ENCODE measurements at places on chromosomes 11 and 22.

- no peak for DNase-seq
These were observed 3.6 kb downstream of the BCO2 start for GRCh38 chr11:112178936-112179335.

DNA sequence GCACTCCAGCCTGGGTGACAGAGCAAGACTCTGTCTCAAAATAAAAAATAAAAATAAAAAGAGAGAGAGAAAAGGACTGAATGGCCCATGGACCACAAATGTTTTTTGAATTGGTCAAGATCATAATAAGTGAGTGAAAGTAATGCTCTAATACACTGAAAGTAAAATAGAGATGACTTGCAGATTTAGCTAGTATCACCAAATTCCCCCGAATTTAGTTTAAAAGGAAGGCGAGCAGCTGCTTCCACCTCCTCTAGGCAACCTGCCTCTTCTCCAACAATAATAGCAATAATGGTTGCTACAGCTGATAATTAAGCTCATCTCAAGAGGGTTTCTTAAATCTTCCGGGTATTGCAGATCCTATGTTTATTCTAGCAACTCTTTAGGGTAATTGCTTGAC, 36.8 kb downstream of the CELF1 start:
- no peak for DNase-seq

- no peak for DNase-seq
These were observed 33.3 kb downstream of the KIAA1671 start for GRCh38 chr22:24985826-24986214.

- no peak for DNase-seq
These were observed 3.0 kb downstream of the RAB39A start for GRCh38 chr11:107931206-107931605.

DNA sequence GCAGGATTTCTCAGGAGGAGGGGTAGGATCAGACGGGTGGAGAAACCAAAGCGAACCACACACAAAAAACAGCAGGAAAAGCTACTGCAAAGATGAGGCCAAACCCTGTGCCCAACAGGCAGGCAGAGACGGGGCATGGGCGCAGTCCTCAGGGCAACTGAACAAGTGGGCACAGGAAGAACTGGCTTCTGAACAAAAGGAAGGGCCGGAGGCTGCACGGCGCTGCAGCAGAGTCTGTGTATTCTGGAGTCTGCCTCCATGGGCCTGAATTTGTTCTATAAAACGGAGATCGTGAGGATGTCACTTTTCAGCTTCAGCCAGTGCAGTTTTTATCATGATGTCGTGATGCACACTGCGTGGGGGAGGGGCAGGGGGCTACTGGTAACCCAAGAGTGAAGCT, 1026.0 kb downstream of the TBC1D22A start:
- no peak for DNase-seq

- no peak for DNase-seq
These were observed 43.2 kb downstream of the OR4C45 start for GRCh38 chr11:50075856-50076255.

DNA sequence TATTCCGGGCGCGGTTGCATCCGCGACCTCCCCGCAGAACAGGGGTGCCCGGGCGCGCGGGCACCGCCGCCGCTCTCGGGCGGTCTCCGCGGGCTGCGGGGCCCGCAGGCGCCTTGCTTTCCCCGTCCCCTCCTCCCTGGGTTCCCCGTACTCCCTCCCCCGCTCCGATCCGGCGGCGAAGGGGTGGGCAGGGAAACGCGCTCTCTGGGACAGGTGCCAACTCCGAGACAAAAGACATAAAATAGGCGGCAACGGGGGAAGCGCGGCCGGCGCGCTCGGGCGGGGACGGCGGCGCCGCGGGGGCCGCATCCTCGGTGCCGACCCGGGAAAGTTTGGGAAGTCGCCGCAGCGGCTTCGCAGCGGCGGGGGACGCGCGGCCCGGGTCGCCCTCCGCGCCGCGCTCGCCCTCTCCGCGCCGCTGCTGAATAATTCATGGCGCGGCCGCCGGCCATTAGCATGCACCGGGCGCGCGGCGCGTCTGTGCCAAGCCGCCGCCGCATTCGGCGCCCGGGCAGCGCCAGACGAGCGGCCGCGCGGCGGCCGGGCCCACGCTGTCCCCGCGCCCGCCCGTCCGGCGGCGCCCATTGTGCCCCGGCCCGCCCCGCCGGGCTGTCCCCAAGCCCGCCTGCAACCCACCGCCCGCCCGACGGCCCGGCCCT, 78.7 kb upstream of the PPARA start:
- DNase-seq, result no peak

GRCh38 chr22:41229730-41230400, 10.9 kb downstream of the CHADL start:
- no peak for DNase-seq

DNA sequence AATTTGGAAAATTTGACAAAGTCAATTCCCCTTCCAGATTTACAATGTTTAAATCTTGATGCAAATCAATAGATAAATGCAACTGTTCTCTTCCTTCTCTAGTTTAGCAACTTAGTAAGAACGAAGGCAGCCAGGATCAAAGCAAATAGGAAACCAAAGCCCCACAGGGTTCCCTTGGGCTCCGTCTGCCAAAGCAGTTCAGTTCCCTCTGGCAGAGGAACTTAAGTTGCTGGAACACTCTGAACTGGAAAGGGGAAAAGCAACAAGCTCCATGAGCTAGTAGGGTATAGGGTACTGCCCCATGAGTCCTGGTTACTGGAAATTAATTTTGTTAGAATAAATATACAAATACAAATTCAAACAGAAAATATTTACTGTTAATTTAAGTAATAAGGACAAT, 91.3 kb downstream of the RELT start:
- DNase-seq, result no peak

- DNase-seq, result no peak
These were observed 5.4 kb downstream of the FAM83F start for GRCh38 chr22:40000171-40000570.

- no peak for DNase-seq
These were observed 1.8 kb downstream of the C11orf68 start for GRCh38 chr11:65917077-65917433.

DNA sequence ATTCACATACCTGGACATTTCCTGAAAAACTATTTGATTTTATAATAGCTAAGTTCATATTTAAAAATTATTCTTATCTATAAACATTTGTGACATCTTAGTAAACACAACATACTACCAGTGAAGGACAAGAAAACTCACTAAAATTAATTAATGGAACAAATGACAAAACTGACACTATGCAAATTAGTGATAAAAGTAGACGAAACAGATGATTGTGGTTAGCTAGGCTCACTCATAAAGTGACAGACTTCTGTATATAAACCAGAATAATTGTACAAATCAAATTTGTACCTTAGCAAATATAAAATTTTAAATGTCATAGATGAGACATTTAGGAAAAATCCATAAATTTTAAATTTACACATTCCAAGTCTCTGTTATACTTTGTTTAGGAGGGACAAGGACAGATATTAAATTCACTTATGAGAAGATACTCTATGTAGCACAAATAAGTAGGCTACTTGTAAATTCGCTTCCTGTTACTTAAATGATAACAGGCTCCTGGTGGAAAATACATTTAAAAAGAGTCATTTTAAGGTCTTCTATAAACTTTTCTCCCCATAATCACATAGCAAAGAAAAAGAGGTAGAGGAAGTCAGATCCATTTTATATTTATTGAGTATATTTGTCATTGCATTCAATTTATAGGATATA, 81.2 kb downstream of the KIF18A start:
- no peak for DNase-seq

- DNase-seq, result no peak
These were observed 9.0 kb upstream of the PLAAT2 start for GRCh38 chr11:63572026-63572688.

DNA sequence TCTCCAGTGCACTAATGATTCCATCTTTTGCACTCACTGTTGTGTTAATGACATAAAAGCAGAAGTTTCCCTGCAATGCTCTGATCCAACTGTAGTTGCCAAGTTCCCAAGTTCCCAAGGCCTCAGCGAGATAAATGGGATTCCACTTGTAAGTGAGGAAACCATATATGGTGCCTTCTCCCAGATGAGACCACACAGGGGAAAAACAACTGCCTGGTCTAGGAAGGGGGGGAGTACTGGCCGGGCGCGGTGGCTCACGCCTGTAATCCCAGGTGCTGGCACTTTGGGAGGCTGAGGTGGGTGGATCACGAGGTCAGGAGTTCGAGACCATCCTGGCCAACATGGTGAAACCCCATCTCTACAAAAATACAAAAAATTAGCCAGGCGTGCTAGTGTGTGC, 23.3 kb upstream of the RELA start:
- no peak for DNase-seq

DNA sequence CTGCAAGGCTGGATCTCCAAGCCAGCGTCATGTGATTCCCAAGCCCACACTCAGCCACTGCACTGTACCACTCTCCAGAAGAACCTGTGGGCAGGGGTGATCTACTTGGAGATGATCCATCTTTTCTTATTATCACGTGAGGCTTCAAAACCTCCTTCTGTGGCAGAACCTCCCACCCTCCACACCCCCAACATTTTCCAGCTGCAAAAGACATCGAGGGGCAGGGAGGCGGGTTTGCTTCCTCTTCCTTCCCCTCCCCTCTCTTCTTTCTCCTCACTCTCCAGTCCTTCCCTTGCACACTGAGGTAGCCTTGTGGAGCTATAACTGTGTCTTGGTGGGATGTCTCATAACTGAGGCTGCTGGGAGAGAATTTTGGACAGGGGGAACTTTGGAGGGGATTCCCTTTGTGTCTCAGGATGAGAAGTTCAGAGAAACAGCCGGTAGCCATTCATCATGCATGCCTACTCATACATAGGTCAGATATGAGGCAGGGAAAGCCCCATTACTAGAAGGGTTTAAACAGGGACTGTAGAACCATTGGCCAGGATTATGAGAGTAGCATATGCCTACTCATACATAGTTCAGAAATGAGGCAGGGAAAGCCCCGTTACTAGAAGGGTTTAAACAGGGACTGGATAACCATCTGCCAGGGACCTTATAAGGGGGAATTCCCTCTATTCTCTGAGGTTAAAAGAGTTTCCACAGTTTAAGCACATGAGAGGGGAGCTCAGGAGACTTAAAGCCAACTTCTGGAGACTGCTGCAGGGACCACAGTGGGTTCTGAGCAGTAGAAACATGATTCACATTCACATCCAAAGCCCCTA, 420.7 kb upstream of the CADM1 start:
- DNase-seq, result no peak

DNA sequence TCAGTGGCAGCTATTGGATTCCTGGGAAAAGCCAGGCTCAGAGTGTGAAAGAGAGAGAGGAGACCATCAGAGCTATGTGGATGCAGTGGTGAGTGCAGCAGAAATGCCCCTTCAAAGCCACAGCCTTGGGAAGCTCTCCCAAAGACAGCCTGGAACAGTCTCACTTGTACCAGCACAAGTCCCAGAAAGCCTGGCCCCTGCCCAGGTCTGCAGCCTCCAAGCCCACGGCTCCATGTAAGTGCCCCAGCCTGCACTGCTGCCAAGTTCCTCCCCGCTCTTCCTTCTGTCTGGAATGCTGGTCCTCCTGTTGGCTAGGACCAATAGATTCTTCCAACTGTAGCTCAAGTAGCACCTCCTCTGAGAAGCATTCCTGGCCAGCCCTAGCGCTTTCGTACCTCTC, 539.7 kb downstream of the MIAT start:
- DNase-seq, result no peak

DNA sequence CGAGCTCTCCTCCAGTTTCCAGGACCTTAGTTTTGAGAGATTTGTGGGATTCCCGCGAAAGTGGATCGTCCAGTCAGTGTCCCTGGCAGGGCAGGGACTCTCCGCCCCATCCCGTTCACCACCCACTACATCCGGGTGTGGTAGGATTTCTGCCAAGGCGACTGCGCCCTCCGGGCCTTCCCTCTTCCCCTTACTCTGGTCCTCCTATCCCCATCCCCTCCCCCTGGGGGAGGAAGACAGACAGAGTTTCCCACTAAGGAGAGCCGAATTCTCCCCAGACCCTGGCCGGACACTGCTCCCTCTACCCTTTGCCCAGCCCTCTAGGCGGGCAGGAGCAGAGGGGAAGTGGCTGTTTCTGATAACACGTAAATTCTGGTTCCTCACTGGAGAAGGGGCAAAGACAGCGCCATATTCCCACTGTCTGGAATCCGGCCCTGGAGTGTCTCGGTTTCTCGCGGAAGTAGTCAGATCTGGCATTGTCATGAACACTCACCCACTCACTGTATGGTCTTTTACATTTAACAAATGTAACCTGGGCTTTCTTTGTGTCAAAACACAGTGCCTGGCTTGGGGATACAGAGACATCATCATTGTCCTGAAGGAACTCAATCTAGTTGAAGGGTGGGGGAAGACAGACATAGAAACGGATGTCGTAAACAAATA, 1.1 kb upstream of the NECTIN1 start:
- no peak for DNase-seq

DNA sequence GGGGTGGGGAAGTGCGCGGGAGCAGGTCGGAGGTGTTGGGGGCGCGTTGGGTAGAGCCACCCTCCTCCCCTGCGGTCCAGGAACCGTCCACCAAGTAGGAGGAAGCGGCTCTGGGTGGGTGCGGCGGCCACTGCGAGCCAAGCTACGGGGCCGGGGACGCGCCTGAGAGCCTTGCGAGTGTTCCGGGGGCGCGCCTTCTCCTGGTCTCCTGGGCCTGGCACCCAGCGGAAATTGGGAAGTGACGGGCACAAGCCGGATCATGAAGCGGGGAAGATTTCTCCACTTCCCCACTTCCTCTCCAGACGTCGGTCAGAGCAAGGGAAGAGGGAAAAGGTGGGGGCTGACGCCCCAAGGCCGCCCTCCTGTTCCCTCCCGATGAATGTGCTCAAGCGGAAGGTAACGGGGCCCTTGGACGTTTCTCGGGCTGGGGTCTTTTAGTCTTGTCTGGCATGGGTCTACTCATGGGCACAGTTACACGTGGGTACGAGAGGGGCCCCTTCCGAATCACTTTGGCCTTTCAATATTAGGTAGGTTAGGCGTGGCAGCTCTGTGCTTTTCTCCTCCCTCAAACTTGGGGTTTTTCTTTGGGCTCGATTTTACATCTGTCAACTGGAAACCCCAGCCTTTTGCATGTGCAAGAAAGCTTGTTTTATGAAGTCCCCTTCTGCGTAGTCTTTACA, 865 bp downstream of the RBM14 start:
- DNase-seq, result no peak

DNA sequence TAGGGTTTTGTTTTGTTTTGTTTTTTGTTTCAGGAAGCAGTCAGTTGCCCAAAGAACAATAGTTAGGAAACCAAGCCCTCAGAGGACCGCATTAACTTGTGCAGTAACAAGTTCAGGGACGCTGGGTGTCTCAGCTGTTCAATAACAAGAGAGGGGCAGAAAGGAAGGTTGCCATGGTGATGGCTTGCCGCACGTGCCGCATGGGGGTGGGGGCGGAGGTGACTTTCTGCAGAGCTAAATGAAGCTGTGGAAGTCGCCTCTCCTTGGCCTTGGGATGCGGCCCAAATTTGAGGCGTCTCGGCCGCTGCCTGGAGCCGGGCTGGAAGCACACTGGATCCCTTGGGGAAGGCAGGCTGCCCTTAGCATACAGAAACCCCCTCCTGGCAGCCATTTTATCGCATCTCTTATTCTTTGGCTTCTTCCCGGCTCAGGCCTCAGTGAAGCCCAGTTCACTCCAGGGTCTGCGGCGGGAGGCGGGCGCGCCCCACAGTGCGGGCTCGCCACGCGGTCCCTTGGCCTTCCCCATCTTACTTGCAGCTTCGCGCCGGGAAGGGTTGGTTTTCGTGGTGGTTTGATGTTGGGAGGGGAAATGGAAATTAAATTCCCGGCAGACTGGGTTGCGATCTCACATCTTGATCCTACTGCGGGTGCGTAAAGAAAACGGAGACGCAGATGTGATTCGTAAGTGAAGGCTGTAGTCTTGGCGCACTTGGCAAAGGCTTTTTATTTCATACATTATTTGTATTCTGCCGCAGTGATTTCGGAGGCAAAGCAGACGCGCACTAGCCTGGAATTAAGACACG, 94.3 kb downstream of the SLC17A6 start:
- no peak for DNase-seq

All from esophagus squamous epithelium (tissue), 5 donors.